A549 treated with Mapracorat at 1 μM for 4 hours (cell line): ENCODE measurements at places on chromosomes 3 and 15. TPM values are rescaled to one million over a fixed set of nuclear protein-coding genes. Genes with fewer than 3 reads are reported as not detected.

The CDHR4 gene
- 0.10 to 0.64 TPM (median 0.22 TPM) in 5 replicates for total RNA-seq

The HEXA gene
- 137 to 156 TPM (median 154 TPM) in 5 replicates for total RNA-seq

The DUOXA2 gene
- total RNA-seq, result not detected in 5 replicates

The ADAMTSL3 gene
- total RNA-seq, result 0.19 to 0.67 TPM (median 0.35 TPM) in 5 replicates

The MAP1A gene
- total RNA-seq, result 0.57 to 0.66 TPM (median 0.64 TPM) in 5 replicates
